ENCODE measurements at places on chromosomes 13 and 19.
A peak's percentile ranks its signal among the peaks of the same experiment; 100 is the strongest.

- peak; percentile 99 for DNase-seq
Observed at GRCh38 chr19:57578487-57579205, at the start of gene ZNF416. Gene ZNF416 (minus strand): TSS chr19:57578911. CDS start chr19:57578704, 207 bp downstream.

DNA sequence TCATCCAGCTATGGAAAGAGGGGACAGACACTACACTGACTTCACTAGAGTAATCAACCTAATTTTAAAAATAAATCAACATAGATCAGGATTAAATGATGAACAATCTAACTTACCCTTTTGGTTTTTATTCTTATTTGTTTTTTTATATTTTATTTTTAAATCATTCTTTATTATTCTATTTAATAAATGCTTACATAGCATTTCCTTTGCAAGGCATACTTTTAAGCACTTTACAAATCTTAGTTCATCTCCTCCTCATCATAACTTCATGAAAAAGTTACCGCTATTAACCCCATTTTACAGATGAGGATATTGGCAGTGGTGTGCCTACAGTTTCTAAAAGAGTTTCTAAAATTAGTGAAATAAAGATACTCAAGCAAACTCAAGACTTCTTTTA, 380.6 kb downstream of the TBC1D4 start:
- DNase-seq, result no peak

- DNase-seq, result no peak
Observed at GRCh38 chr19:39949026-39949747, 14.8 kb upstream of the FCGBP start.

GRCh38 chr13:96089749-96090239, at the start of gene HS6ST3:
Gene HS6ST3 (plus strand): TSS chr13:96090107.
- no peak for DNase-seq

GRCh38 chr19:35657904-35658700, 8.2 kb upstream of the UPK1A start:
- no peak for DNase-seq
